ENCODE measurements at places on chromosomes 1 and 21.

DNA sequence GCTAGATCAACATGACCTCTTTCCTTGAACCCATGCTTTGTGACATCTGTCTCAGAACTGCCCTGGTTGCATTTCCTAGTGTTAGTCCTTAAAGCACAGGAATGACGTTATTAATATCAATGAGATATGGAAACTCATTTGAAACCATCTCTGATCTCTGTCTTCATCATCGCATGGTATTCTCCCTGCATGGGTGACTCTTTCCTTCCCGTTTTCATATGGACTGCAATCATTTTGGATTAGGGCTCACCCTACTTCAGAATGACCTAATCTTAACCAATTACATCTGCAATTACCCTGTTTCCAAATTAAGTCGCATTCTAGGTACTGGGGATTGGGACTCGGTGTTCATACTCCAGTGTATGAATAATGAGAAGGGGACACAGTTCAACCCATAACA, 41.7 kb upstream of the DISC1 start:
- no peak for DNase-seq

DNA sequence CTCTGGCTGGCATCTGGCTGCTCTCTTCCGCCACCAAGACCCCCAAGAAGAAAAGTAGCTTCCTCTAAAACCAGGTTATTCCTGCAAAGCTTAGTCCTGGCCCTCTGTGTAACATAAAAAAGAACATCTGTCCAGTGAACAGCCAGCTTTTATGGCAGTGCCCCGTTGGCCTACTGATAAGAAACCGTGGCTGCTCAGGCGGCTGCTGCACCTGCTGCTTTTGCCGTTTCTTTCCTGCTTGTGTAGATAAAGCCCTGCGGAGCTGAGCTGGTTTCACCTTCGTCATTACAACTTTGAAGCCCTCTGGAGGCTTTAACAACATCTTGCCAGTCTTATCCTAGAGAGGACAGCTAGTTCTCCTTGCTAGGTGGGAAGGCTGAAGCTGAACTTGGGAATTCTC, 20.5 kb downstream of the ELAPOR1 start:
- no peak for DNase-seq

DNA sequence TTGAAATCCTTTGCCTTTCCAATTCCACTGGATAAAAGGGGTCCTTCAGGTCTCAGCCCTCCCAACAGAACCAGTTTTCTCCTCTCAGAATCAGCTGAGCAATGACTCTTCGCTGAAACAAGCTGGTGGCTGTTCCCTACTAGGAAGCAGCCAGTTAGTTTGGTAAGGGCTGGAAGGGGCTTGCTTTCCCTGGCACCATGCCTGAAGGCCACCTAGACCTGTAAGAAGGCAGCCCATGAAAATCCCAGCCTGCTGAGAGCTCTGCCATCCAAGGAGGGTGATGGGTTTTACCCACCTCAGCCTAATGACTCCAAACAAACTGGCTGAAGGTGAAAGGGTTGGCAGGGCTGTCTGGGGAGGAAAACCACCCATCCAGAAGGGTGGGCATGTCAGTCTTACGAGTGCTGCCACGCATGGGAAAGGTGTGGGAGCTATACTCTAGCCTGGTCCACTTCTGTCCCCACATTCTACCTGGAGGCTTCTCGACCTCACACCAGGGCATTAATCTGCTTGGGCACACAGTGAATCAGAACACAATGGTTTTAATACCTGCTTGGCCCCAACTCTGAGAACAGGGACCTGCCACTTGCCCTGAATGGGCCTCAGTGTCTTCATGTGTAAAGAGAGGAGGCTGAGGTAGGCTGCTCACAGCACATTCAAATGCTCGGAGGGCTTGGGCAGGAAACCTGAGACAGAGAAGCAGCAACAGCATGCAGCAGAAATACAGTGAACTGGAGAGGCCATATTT, 53.0 kb downstream of the CD46 start:
- no peak for DNase-seq

GRCh38 chr1:70033266-70033873, 172.0 kb downstream of the LRRC40 start:
- DNase-seq = no peak

- DNase-seq = no peak
Observed at GRCh38 chr1:45200435-45200834, 6.0 kb downstream of the ZSWIM5 start.

DNA sequence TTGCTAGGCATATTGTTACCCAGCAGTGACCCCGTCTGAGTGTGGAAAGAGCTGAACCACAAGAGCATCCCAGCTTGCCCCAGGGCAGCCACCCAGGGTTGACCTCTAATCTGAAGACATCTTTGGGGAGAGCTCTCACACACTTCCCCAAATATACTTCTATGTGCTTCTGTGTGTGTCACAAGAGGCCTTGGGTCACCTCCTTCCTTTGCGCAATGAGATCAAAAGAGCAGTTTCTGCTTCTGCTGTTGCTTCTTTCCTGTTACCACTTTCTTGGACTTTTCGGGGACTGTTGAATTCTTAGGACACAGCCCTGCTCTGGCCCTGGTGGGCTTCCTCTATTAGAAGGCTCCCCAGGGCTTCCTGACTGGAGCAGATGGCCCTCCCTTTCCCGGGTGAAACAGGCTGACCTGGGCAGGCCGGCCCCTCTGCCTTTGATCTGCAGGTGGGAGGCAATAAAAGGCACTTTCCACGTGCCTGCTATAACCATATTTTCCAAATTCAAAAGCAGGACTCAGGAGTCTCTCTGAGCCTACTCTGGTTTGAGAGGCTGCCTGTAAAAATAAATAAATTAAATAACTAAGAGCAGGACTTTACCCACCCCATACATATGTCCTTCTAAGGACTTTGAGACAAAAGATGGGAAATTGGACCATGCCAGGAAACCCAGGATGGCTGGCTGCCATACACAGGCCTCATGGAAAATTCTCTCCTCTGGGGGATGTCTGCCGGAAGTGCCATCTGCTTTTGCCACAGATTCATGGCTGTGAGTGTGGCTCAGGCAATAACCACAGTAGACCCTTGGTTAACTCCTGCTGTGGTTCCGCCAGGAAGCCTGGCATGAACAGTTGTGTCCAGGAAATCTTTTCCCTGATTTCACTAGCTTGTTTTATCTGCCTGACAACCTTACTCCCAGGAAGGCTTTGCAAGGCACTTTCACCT, 28.3 kb upstream of the RCSD1 start:
- DNase-seq = no peak

GRCh38 chr1:53631622-53632310, 107.2 kb downstream of the GLIS1 start:
- DNase-seq = no peak

- DNase-seq = no peak
Observed at GRCh38 chr1:174702011-174702410, 254.2 kb downstream of the GPR52 start.

DNA sequence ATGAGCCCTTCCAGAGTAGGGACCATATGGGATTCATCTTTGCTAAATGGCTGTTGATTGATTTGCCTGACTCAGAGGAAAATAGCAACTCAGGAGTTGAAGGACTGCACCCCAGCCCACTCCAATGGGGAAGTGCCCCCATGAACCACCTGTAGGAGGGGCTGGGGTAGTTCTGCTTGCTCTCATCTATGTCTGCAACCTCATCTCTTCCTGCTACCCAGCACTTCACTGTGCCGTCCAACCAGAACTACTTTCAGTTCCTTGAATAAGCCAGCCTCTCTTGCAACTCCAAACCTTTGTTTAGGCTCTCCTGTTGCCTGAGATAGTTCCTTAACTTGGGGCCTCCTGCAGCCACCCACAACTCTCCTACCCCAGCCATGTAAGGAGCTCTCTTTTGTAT, 26.6 kb downstream of the BEND5 start:
- no peak for DNase-seq

GRCh38 chr1:81799939-81800694, 617 bp upstream of the ADGRL2 start:
- DNase-seq = no peak

GRCh38 chr1:209134001-209134400, 449.5 kb upstream of the CAMK1G start:
- no peak for DNase-seq

- DNase-seq = no peak
Observed at GRCh38 chr1:55420929-55421716, 206.0 kb upstream of the USP24 start.

- DNase-seq = no peak
Observed at GRCh38 chr1:8892026-8892425, 13.5 kb upstream of the ENO1 start.

GRCh38 chr1:116674011-116674531, 6.5 kb upstream of the IGSF3 start:
- no peak for DNase-seq

DNA sequence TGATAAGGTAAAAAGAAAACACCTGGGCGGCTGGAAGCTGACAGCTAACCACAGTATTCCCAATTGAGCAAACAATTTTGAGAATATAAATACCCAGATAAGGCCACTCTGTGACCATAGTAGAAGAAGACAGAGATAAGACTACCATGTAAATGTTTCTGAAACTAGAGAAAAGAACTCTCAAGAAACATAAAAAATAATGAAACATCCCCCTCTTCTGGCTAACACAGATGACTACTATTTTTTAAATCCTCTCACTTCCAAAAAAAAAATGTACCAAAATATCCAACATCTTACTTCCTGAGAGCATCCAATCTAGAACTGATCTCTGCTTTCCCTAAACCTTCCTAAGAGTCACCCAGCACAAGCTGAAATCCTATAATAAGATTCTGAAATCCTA, 125.9 kb downstream of the HFM1 start:
- DNase-seq = no peak

DNA sequence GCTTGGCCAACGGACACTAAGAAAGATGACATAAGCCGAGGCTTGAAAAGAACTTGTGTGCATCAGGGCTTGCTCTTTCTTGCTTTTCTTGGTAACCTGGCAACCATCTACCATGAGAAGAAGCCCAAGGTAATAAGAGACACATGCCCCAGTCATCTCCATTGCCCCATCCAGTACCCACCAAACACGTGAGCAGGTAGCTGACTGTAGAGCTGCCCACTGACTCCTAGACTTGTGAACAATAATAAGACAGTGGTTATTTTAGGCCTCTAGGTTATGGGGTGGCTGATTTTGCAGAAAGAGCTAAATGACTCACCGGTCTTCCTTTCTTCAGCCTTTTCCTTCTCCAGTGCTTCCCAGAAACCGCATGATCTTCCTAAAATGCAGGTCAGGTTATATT, 105.0 kb upstream of the JUN start:
- no peak for DNase-seq

DNA sequence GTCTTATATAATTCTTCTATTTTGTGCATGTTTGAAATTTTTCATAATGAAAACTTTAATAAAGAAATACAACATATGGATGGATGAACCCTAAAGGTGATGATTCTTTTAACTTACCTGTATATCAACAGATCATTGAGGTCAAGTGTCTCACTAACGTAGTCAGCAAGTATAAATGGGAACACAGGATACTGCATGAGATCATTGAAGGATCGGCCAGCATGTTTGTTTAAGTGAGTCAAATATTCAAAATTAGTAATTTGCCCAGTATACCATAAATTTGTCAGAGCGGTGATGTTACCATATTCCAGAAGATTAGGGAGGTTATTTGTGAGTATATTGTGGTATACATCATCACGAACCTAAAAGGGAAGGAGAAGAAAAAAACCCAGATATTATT, 71.0 kb upstream of the GNG4 start:
- no peak for DNase-seq

DNA sequence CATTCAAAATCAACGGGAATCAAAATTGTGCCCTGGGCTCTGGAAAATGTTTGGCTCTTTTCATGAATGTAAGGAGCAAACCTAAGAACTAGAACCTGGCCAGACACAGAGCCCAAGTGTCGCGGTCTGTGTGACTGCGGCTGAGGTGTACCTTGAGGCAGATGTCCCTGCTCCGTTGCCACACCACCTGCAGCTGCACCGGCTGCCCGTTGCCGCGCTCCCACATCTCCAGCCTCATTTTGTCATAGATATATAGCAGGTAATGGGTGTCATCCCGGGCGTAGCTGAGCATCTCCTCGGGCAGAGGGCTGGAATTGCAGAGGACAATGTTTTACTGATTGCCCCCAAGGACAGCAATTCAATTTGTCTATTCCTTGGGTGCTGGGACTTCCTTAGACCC, 18.7 kb downstream of the EXOSC10 start:
- no peak for DNase-seq

- no peak for DNase-seq
Observed at GRCh38 chr1:60055336-60055735, 18.2 kb downstream of the C1orf87 start.

DNA sequence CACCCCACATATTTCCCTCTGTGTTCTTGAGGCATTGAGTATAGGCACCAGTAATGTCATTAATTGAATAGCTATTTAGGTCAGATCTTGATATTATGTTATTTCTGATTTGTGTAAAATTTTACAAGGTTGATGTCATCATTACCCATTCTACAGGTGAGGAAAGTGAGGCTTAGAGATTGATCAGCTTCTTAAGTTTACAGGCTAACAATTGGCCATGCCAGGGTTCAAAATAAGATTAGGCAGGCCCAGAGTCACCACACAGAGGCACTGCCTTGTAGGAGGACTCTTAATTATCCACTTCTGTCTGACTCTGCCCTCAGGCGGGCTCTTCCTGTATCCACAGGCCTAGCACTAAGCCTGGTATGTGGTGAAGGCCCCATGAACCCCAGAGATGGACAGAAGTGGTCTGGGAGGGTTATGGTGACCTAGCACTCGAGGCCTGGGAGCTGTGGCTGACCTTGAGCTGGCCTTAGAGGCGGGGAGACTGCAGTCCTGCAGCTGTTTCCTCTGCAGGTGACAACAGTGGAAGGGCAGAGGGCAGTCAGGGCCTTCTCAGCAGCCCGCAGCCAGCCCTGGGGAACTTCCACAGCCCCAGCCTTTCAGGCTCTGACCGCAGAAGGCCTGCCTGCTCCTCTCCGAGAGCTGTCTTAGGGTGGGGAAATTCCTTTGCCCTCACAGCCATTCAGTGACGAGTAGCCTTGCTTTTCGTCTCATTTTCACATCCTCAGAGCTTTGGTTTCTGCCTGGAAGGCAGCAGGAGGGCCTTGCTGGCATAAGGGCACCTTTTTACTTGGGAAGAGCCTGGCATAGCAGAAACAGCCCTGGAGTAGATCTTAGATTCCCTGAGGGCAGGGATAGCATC, 12.2 kb downstream of the ZDHHC18 start:
- peak; percentile 29 for DNase-seq

DNA sequence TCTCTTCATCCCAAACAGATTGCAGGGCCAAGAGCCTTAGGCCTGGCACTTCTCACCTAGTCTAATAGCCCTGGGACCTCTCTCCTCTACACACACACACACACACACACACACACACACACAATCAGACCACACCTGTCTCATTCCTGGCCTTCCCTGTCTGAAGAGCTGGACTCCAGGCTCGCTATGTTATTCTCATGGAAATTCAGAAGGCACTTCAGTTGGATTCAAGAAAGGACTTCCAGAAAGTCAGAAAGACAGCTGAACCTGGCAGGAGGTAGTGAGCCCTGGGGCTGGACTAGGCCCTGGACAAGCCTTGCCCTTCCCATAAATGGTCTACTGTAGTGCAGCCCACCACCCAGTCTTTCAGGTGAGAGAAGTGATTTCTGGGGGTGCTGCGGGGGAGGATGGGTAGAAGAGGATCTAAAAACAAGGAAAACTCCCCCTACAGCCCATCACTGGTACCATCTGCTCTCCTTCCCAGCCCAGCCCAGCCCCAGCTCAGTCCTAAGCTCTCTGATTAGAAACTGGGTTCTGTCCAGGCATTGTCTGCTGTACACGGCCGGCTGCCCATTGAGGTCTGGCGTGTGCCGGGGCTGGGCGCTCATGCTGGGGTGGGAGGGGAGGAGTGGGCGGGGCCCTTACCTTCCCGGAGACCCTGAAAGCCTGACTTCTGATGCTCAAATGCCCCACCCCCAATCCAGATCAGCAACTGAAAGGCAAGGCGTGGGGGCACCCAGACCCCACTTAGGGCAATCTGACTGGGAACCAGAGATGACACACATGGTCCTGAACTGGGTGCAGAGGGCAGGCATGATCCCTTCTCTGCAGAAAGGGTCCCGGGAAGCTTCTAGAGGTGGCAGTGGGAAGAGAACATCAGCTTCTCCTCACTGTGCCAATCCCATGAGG, 2.5 kb downstream of the KIF21B start:
- DNase-seq = peak; percentile 39

Measured in stimulated activated naive CD8-positive, alpha-beta T cell treated with anti-CD3 and anti-CD28 coated beads, Interleukin-15, amount 100 ng/mL, for 72 hours (primary cell).